ENCODE measurements at places on chromosomes 2 and 18. TPM values are rescaled to one million over a fixed set of nuclear protein-coding genes. Genes with fewer than 3 reads are reported as not detected.

Gene LYG2
- not detected for total RNA-seq

Gene MYCN
- total RNA-seq: 8.6 TPM

Gene KIAA1328
- total RNA-seq: 4.6 TPM

Gene NPHP1
- 1.4 TPM for total RNA-seq

Gene STPG4
- total RNA-seq: 0.17 TPM

Gene ERMN
- total RNA-seq: not detected

Gene KRCC1
- total RNA-seq: 16.7 TPM

Gene SKOR2
- not detected for total RNA-seq

Gene CSRNP3
- 0.76 TPM for total RNA-seq

Gene OTX1
- total RNA-seq: 0.11 TPM

Gene TMEFF2
- not detected for total RNA-seq

Gene FAP
- total RNA-seq: 0.09 TPM

Gene HAAO
- total RNA-seq: not detected

Gene CNOT9
- total RNA-seq: 41.3 TPM

Gene NFU1
- 40.9 TPM for total RNA-seq

Gene TEX44
- total RNA-seq: not detected

Gene TGIF1
- 127 TPM for total RNA-seq

Gene WDR75
- total RNA-seq: 44.6 TPM

Gene SFTPB
- total RNA-seq: not detected

Gene SERPINB13
- total RNA-seq: not detected
